Activated T-cell treated with anti-CD3 and anti-CD28 coated beads for 24 hours (primary cell): ENCODE measurements at places on chromosomes 7 and 10.

DNA sequence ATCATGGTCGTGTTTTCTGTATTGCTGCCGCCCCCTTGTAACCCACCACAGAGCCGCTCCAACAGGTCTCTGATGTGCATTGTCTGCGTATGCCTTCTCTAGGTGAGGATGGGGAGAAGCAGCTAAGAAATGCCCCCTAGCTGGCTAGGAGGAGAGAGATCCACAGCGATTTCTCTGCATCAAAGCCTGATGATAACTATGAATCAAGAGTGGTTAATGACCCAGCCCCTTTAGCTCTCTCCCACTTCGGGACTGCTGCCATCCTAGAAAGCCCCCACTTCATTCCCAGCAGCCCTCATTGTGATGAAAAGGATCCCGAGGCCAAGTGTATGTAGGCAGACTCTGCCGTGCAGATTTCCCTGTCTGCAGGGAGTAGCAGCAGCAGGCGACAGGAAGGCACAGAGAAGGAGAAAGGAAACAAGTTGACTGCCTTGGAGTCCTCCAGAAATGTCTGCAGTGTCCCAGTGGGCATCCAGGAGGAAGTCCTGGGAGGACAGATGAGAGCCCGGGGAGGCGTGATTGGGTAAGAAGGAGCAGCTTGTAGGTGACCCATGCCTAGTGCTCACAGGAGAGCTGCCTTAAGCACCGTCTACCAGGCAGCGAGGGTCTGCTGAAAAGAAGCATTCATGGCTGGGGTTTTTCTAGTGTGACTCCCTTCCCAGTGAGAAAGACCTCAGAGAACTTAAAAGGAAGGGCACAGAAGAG is 2.9 kb downstream of the PLXNA4 start:
- no peak for DNase-seq

- DNase-seq, result peak; percentile 47
Measured at GRCh38 chr10:77836299-77836820, 90.2 kb downstream of the DLG5 start.

- no peak for DNase-seq
Measured at GRCh38 chr7:129188372-129188891, at the start of gene SMO. Gene SMO, plus strand, starts transcription at chr7:129188633. Its CDS starts 519 bp downstream, at chr7:129189152.

- DNase-seq, result no peak
Measured at GRCh38 chr7:77783545-77783944, 14.7 kb downstream of the TMEM60 start.

DNA sequence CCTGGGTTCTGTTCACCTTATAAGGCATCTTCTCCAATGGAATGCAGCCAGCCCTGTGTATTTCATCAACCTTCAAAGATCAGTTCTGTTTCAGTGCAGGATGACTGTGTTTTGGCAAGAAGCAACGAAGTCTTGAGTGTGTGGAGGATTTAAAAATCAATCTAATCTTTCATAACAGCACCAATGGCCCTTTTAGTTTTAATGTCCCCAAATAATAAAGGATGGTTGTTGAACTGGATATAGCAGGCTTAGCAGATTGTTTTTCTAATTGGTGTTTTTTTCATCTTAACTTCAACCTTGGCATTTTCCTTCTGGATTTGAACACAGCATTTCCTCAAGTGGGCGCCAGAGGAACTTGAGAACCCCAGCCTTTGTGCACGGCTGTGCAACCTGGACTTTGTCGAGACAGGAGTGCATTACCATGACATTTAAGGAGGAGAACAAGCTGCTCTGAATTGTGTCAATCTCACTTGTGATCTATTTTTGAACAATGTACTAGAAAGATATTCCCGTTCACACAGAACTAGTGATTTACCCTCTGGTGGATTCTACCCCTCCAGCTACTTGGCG is 313.3 kb upstream of the AKR1E2 start:
- no peak for DNase-seq

GRCh38 chr7:142146124-142146523 is 34.6 kb downstream of the MGAM2 start:
- no peak for DNase-seq

GRCh38 chr10:28298951-28299350 is 3.9 kb downstream of the MPP7 start:
- no peak for DNase-seq
